Naive thymus-derived CD8-positive, alpha-beta T cell (primary cell): ENCODE measurements at places on chromosomes 5 and 9. TPM values are rescaled to one million over a fixed set of nuclear protein-coding genes. Genes with fewer than 3 reads are reported as not detected.

The INSL4 gene
- polyA plus RNA-seq: not detected

- DNase-seq: no peak
Measured at GRCh38 chr5:64818245-64818644, 49.5 kb downstream of the CWC27 start.

DNA sequence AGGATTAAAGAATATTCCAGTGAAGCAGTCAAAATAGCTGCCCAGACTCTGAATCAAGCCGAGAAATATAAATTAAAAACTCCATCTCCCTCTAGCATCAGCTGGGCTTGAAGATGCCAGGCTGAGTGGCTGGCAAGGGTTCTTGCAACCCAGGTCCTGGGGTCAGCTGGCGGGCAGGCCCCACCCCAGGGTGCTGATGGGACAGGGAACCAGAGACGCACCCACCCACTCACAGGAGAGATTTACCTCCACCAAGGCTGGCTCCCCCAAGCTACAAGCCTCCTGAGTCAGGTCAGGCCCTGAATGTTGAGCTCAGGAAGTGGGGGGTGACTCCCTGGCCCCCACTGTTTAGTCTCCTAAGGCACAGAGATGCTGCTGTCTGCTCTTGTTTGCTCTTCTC is 83.9 kb upstream of the HSPA9 start:
- no peak for DNase-seq

GRCh38 chr9:130307667-130307943 is 42.0 kb downstream of the HMCN2 start:
- DNase-seq: no peak

The PCDHGB3 gene
- polyA plus RNA-seq: 0.10 TPM

GRCh38 chr9:118183576-118183975 is 479.4 kb downstream of the TLR4 start:
- no peak for DNase-seq

The SOWAHA gene
- polyA plus RNA-seq: not detected

- no peak for DNase-seq
Measured at GRCh38 chr5:24642022-24642421, 2.8 kb downstream of the CDH10 start.

GRCh38 chr9:7394002-7394774 is 405.4 kb downstream of the DMAC1 start:
- no peak for DNase-seq

GRCh38 chr5:95262933-95263660 is 21.8 kb downstream of the MCTP1 start:
- no peak for DNase-seq

DNA sequence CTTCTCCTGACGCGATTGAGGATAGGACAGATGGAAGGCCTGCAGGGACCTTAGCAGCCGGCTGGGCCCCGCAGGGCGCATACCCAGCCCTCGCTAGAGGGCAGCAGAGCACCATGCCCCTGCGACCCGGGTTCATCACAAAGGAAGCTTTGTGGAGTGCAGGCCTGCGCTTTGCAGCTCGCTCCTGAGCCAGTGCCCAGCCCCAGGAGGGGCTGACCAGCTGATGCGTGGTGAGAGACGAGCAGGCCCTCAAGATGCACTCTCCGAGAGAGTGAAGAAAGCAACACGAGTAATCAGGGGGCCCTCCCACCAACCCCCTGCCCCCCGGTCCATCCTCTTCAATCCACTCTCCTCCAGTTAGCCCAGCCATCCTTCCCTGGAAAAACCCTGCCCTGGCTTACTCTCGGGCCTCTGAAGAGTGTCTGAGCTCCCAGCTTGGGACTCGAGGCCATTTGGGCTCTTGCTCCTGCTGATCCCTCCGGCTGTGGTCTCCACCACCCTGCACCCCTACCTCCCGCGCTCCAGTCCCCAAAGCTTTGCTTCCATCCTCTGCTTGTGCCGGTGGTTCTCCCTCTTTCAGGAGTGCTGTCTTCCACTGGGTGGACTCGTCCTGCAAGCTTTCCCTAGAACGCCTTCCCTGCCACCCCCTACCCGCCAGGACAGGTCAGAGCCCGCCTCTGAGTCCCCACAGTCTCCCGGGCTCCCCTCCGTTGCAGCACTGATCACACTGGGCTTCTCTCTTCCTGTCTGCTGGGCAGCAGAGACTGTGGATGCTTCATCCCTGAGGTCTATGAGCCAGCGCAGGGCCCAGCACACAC is 9.1 kb upstream of the KIF12 start:
- DNase-seq: peak; percentile 66

DNA sequence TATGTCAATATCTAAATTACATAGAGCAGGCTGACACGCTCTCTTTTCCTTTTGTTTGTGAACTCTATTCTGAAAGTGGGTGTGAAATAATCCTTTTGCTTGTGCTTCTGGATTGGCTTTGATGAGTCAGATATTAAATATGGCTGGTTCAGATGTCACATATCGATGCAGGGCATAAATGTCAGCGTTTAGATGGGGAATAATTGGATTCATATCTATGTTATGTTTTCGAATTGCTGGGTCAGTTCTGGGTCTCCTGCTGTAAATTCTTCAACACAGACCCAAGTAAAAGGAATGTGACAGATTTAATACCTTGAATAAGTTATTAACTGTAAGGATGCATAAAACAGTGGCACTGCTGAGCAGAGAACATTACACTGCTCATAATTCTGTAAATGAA is 118.7 kb upstream of the SNX2 start:
- DNase-seq: no peak

DNA sequence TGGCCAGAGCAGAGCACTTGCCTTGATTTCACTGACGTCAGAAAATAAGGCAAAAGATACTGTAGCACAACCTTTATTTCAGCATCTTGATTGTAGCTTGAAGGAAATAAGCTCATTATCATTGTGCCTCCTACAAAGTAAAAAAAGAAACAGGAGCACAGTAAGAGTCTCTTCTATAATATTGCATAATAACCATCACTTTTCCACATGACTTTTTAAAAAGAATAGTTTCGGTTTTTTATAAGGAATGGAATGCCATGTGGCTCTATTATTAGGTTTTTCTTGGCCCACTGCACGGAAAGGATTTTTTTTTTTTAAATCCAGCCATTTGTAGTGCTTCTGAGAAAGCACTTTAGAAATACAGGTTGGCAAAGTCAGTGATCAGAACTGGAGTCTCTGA is 655.3 kb downstream of the LRRC70 start:
- DNase-seq: no peak

- DNase-seq: peak; percentile 87
Measured at GRCh38 chr5:179821298-179822058, 773 bp downstream of the SQSTM1 start.

- DNase-seq: no peak
Measured at GRCh38 chr9:84597131-84597530, 72.4 kb upstream of the NTRK2 start.

GRCh38 chr5:136636001-136636400 is 270.7 kb upstream of the TRPC7 start:
- no peak for DNase-seq

GRCh38 chr5:171421331-171422262 is 2.1 kb downstream of the FGF18 start:
- DNase-seq: no peak

GRCh38 chr5:138605254-138605972 is 30.2 kb upstream of the HSPA9 start:
- no peak for DNase-seq

GRCh38 chr5:102226321-102226720 is 69.8 kb downstream of the SLCO4C1 start:
- no peak for DNase-seq

The IFNB1 gene
- polyA plus RNA-seq: not detected

GRCh38 chr5:60672693-60673264 is 27.2 kb downstream of the DEPDC1B start:
- no peak for DNase-seq

The PPP2CA gene
- polyA plus RNA-seq: 185 TPM

The ACTBL2 gene
- polyA plus RNA-seq: not detected

DNA sequence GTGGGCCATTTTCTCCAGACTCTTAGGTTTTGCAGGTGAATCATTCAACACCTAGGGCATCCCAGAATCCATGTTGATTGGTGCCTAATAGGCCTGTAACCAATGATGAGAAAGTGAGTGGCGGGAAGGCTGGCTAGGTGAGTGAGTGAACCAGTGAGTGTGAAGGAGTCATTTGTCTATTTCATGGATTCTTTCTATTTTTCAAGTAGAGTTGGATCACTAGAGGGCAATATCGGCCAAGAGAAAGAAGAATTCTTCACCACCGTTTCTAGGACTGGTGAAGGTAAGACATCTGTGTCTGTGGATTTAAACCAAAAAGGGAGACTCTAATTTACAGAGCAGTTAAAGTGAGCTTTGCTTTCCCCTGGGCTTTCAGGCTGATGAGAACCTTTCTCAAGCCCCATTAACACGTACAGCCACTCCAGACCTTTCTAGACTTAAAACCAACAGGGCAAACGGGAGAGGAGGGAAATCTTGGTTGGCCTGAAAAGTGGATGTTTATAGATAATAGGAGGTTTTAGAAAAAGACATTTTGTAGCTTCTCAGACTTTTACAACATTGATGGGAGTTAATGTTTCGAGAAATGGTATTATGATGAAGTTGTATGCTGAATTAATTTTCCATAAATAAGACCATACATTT is 114.3 kb upstream of the IL12B start:
- peak; percentile 5 for DNase-seq

- DNase-seq: no peak
Measured at GRCh38 chr9:129584136-129584535, 36.8 kb downstream of the C9orf50 start.

The PCDHB15 gene
- not detected for polyA plus RNA-seq

GRCh38 chr9:133160742-133161546 is 2.8 kb downstream of the GBGT1 start:
- peak; percentile 33 for DNase-seq

The IFNA13 gene
- polyA plus RNA-seq: not detected

DNA sequence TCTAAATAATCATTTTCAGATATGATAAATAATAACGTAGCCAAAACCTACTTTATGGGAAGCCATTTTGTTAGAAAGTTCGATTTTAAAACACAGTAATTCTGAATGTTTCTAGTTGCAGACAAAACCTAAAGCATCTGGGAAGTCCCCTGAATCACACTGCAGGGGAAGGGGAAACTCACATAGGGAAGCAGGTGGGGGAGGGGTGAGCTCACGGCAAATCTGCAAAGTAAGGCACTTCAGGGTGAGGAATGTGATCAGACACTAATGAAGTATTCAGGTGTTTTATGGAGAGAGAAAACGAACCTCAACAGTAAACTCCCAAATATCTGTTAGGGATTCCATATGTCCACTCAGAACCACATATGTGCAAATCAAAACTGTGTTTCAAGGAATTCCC is 70.7 kb downstream of the EPB41L4A start:
- DNase-seq: no peak

- no peak for DNase-seq
Measured at GRCh38 chr5:126645132-126645531, 44.4 kb downstream of the PHAX start.

The ARL14EPL gene
- polyA plus RNA-seq: not detected

The RARS1 gene
- polyA plus RNA-seq: 29.1 TPM

DNA sequence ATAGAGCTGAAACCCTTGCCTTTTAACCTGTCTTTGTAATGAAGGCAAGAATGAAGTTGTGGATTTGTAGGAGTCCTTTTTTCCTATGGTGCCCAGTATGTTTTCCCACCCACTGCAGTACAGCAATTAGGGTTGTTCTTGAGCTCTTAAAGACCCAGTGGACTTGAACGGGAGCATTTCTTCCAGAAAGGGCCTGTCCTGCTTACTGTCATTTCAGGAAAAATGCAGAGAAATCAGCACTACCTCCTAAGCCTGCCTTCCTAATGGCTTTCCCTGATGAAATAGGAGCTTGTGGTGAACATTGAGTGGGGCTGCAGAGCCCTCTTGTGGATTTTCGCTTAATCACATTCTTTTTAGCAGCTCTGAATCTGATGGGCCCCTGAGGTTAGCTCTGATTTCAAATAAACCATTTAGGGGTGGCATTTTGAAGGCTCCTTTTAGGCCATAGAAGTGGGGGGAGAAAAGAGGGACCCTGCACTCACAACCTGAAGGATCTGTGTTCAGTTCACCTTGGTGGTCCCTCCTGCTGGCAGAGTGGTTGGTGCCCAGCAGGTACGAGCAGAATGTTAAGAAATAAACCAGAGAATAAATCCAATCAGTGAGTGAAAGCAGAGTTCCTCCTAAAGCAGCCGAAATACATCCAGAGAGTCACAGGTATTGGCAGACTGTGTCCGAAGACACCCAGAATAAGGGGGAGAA is 188.0 kb upstream of the KLF9 start:
- peak; percentile 65 for DNase-seq

GRCh38 chr5:127957183-127957582 is 126.4 kb upstream of the SLC12A2 start:
- no peak for DNase-seq

The OSTF1 gene
- polyA plus RNA-seq: 131 TPM

DNA sequence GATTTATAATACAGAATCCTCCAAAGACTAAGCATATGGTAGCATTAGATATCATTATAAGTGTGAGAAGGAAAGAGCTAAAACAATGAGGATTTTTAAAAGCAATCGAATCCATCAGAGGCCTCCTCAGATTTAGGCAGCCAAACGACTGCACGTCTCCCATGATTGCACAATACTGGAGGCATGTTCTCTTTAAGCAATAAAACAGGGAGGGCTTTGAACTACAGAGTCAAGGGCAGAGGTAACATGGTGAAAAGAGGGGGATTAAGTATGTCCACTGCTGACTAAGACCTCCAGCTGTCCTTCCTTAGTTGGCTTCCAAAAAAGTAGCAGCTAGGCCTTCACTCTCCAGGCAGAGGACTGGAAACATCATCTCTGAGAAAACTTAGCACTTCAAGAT is 298.7 kb upstream of the RGMB start:
- DNase-seq: no peak

The PCDHAC2 gene
- polyA plus RNA-seq: not detected

DNA sequence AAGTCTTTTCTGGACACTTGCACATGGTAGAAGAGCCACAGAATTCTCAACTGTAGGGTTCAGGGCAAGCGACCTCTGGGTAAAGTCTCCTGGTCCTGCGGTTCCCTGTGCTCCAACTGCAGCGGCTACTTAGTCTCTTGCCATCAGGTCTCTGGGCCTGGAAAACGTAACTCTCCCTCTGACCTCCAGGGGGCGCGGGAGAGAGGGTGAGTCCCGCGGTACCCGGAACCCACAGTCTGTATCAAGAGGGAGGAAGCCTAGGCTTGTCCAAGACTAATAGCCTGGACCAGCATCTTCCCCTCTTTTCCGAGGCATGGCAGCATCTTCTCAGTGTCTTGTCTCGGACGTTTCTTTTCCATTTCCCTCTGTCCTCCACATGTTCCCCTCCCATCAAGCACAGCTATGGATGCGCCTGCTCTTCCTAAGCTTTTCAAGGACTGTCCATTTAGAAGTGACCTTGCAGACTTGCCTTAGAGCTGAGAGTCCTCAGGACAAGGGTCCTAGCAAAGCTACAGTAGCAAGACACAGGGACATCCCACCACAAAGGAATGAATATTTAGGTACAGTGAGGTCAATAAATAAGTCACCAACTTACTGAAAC is 59.3 kb downstream of the FSTL4 start:
- DNase-seq: peak; percentile 50

DNA sequence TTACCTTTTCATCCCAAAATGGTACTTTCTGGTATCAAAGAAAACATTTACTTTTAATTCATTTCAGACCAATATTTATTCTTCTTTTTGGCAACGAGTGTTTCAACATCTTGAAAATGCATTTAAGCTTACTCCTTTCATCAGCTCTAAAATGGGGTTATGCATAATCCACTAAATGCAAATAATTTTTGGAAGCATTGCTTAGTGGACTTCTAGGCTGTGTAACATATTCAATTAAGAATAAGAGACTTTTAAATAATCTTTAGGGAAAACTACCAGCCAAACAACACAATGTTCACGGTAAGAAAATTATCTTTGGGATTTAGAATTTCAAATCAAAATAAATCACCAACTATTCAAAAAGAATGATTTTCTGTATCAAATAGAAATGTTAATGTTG is 118.2 kb downstream of the ADAMTS6 start:
- no peak for DNase-seq

The ALDOB gene
- polyA plus RNA-seq: not detected

The MSX2 gene
- not detected for polyA plus RNA-seq
